CD14-positive monocyte (primary cell): ENCODE measurements at places on chromosomes 6 and 20.
A peak's percentile ranks its signal among the peaks of the same experiment; 100 is the strongest.

GRCh38 chr6:7909323-7910276 lies 988 bp downstream of the TXNDC5 start:
- peak; percentile 25 for DNase-seq

- DNase-seq, result no peak
These were observed 179.3 kb downstream of the TBXT start for GRCh38 chr6:165988302-165988756.

- no peak for DNase-seq
These were observed 69.0 kb upstream of the TMEM200A start for GRCh38 chr6:130296854-130297253.

- no peak for DNase-seq
These were observed 90.5 kb downstream of the SAMD3 start for GRCh38 chr6:130132286-130132701.

DNA sequence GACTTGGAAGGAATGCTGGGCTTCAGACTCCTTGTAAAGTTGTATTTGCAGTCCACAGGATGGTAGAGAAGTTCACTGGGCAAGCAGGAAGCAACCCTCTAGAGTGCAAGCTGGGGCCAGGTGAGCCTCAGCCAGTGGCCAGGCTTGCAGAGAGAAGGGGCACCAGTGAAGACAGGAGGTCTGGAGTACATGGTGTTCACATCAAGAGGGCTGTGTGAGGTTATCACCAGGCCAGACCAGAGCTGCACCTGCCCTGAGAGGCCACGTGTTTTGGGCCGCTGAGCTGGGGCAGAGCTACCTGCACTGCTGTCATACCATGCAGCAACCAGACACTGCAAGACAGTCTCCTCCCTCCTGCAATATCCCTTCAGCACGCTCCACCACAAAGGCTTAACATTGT lies 79.0 kb downstream of the SH3BGRL2 start:
- no peak for DNase-seq
